ENCODE measurements at places on chromosomes 6 and 20.

DNA sequence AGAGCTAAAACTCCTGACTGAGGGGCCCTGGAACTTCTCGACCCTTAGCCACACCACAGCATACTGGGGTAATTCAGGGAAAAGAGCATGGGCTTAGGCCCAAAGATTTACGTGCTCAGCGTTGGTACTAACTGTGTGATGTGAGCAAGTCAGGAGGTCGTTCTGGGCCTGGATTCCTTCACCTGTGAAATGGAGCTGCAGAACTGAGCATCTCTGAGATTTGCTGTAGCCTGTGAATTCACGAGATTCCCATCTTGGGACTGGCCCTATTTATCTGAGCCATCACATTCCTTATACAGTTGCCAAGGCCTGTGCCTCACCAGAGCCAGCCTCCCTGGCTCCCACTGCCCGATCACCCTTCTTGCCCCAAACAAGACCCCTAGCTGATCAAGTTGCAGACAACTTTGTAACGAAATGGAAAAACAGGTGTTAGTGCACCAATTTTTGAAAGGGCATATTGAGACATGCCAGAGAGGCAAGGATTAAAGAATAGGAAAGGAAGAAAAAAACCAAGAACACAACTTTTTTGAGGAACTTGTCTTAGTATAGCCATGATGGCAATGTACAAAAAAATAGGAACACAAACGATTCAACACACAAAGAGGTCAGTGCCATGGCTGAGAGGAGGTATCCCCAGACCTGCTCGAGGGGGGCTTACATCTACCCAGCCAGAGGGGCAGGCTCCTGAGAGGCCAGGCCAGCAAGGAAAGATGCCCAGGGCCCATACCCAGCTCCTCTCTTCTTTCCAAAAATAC is 323.0 kb upstream of the JARID2 start:
- DNase-seq: no peak

GRCh38 chr6:138999949-139000725 is 12.1 kb upstream of the REPS1 start:
- no peak for DNase-seq

DNA sequence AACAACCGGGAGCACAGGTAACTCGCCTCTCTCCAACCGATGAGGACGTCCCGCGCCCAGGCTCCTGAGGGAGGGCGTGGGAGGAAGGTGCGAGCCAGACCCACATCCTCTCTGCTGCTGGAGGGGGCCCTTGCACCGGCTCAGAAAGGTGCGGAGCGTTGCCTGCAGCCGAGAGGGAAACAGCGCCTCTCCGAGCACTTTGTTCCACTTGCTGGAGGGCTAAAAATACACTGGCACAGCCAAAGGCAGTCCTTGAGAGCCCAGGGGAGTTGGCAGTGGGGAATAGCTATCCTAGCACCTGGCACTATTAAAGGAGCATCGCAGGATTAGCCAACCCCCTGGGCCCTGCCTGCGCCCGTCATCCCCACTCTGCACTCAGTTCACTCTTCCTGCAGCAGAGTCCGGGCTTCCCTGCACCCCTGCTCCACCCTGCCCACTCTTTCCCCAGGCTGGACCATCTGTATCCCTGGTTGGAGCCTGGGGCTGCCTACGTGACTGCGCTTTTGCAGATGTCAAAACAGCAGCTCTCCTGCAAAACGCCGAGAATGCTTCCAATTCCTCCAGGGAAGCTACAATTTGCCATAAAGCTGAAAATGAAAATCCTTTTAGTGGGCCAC is 108.9 kb downstream of the SNX5 start:
- no peak for DNase-seq

GRCh38 chr6:27124252-27124657 is 123.2 kb upstream of the PRSS16 start:
- DNase-seq: no peak

- no peak for DNase-seq
Observed at GRCh38 chr6:12849809-12850198, 133.2 kb downstream of the PHACTR1 start.

DNA sequence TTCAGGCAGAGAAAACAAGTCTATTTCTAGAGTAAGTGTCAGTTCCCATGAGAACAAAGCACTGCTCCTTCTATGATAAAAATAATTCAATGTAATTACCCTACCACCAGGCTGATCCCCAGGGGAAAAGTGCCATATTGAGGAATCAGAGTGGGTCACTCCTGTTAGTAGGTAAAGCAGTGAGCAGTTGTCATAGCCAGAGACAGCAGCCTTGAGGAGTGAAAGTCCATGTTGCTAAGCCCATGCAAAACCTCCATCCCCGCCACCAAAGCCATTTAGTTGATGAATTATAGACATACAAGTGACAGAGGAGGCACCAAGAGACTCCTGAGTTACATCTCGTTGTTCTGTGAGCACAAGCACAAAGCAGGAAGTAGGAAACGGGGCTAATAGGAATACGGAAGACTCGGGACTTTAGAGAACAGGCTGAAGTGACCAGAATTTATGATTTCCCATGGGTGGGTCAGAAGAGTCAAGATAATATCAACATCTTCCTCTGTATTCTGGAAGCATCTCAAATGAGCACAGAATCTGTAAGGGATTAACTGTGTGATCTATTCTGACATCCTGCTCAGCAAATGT is 197.9 kb downstream of the MAFB start:
- no peak for DNase-seq

GRCh38 chr6:134240665-134241431 is 77.1 kb downstream of the SGK1 start:
- DNase-seq: peak; percentile 87

GRCh38 chr20:13515291-13515690 is 123.4 kb downstream of the TASP1 start:
- no peak for DNase-seq

DNA sequence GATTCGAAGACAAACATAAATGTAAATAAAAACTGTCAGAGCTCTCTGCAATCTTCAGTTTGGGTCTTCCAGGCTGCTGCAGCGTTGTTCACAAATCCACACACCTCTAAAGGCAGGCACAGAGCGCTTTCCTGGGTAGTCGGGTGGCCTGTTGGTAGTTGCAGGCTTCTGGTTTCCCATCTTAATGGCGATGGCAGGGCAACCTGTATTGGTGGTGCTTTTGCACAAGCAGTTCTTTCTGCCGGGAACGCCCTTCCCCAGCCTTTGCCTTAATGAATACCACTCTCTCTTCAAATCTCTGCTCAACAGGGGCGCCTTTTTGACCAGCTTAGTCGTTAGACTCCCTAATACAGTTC is 723 bp upstream of the IFT52 start:
- no peak for DNase-seq

GRCh38 chr6:140001821-140002341 is 627.4 kb upstream of the CITED2 start:
- no peak for DNase-seq

DNA sequence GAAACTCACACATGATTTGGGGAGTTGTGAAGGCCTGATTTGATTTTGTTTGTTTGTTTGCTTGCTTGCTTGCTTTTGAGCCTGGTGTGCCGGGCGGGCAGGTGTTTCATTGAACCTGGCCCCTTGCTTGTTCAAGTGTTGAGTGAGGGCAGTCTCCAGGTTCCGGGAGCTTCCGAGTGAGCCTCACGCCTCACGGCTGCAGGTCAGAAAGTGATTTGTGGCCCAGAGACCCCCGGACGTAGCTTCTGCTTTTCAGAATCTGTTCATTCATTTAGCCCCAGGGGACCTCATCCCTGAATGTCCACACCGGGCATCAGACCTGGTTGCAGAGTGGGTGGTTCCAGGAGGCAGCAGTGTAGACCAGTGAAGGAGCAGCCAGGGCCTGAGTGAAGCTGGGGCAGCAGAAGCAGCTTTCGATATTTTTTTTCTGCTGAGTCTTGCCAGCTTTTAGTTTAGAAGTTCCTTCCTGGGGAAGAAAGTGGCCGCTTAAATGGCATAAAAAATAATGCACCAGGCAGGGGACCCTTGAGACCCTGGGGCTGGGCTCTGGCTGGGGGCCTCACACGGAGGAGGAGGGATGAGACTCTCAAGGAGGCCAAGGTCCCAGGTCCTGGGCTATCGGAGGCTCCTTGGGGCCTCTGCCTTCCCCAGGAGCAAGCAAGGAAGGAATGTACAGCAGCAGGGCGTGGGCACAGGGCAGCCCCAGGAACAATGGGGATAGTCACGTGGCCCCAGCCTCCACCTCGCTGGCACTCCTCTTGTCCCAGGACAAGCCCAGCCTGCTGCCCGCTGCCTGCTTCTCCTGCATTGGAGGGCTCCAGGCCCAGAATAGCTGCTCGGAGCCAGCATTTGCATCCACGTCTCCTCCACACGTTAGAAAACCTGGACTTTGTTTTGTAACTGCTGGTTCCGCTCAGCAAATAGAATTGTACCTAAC is 89.2 kb upstream of the BHLHE23 start:
- DNase-seq: no peak

DNA sequence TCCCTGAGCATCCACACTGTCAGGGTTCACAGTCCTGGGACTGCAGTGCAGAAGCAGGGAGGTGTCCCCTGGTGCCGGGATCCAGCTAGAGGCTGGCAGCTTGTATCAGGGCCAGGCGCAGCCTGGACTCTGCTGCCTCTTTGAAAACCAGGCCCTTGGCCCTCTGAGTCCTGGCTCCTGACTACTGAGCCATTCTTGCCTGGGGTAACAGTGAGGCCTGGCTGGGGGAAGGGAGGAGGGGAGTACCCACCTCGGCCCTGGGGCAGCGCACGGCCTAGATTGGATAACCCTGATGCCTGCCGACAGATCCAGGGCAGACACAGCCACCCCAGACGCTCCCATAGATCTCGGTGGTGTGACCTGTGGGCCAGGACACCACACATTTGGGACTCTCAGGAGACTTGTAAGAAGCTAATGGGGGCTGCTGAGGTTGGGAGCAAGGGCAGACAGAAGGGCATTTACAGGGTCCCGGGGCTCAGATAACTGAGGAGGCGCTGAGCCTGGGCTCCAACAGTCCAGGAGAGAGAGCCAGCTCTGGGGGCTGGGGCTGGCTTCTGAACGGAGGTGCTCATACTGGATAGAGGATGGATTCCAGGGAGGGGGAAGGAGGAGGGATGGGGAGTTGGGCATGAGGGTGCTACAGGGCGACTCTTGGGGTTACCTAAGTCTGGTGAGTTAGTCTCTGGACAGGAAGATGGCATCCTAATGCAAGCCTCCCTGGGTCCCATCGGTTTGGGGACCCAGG is 30.5 kb downstream of the SPDEF start:
- DNase-seq: no peak

- DNase-seq: no peak
Observed at GRCh38 chr6:148064406-148065134, 278.1 kb upstream of the SASH1 start.

- DNase-seq: no peak
Observed at GRCh38 chr20:1940581-1940980, 45.4 kb downstream of the SIRPA start.

- no peak for DNase-seq
Observed at GRCh38 chr20:46647469-46647868, 3.8 kb downstream of the SLC13A3 start.

DNA sequence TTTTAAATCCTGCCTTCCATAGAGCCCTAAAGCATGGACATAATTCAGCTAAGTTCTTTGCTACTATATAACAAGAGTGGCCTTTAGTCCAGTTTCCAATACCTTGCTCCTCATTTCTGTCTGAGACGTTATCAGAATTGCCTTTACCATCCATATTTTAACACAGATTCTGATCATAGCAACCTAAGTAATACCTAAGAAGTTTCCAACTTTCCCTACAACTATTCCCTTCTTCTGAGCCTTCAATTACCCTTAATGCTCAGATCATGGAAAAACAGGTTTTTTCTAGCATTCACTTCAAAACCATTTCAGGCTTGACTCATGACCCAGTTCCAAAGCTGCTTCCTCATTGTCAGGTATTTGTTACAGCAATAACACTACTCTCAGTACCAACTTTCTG is 367.1 kb downstream of the C6orf118 start:
- no peak for DNase-seq

- no peak for DNase-seq
Observed at GRCh38 chr6:112899541-112899940, 552.4 kb downstream of the RFPL4B start.

- DNase-seq: no peak
Observed at GRCh38 chr6:20606831-20607230, 72.6 kb downstream of the CDKAL1 start.

DNA sequence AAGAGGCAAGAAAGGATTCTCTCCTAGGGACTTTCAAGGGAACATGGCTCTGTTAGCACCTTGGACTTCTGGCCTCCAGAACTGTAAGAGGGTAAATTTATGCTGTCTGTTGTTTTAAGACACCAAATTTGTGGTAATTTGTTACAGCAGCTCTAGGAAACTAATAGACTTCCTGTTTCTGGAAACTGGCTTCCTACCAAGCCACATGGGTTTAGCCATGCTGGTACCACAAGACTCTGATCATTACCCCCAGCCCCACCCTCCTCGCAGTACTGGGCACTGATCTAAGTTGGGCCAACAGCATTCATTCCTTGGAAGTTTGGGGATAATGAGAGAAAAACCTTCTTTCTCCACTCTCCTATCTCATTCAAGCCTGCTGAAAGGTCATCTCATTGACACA is 109.5 kb upstream of the SMLR1 start:
- DNase-seq: no peak

DNA sequence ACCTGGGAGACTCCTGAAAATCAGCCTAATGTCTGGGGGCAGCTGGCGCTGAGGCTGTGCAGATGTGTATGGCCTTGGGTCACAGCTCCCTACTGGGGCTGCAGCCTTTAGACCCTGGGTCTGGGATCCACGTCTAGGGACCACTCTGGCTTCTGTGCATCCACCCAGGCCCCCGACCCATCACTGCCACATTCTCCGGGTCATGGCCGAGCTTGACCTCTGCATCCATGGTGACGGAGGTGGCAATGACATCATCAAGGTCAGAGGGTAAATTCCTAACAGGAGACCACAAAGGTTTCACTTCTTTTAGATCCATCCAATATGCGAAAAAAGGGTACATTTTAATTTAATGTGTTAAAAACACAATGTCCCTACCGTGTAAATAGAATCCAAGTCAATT is 14.5 kb upstream of the PCMTD2 start:
- no peak for DNase-seq

- DNase-seq: no peak
Observed at GRCh38 chr6:112279031-112279935, 24.9 kb upstream of the LAMA4 start.

DNA sequence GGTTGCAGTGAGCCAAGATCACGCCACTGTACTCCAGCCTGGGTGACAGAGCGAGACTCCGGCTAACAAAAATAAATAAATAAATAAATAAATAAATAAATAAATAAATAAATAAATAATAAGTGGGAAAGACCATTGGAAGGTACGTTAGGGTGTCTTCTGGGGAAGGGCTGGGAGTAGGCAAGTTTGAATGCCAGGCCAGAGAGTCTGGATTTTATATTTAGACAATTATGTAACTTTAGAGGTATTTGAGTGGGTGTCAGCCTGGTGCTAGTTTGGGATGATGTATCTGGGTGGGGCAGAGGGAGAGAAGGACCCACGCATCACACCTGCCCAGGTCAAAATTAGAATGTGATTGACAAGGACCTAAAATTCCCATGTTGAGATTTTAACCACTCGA is 108.5 kb upstream of the PRND start:
- no peak for DNase-seq

GRCh38 chr20:40268321-40269075 is 420.5 kb downstream of the MAFB start:
- no peak for DNase-seq

GRCh38 chr6:158011478-158011920 is 29.8 kb downstream of the SYNJ2 start:
- DNase-seq: no peak

Measured in stimulated activated naive CD4-positive, alpha-beta T cell (primary cell).